Activated CD8-positive, alpha-beta memory T cell treated with anti-CD3 and anti-CD28 coated beads, Interleukin-2, amount 50 U/mL, for 4 hours (primary cell): ENCODE measurements at places on chromosomes 4 and X.

DNA sequence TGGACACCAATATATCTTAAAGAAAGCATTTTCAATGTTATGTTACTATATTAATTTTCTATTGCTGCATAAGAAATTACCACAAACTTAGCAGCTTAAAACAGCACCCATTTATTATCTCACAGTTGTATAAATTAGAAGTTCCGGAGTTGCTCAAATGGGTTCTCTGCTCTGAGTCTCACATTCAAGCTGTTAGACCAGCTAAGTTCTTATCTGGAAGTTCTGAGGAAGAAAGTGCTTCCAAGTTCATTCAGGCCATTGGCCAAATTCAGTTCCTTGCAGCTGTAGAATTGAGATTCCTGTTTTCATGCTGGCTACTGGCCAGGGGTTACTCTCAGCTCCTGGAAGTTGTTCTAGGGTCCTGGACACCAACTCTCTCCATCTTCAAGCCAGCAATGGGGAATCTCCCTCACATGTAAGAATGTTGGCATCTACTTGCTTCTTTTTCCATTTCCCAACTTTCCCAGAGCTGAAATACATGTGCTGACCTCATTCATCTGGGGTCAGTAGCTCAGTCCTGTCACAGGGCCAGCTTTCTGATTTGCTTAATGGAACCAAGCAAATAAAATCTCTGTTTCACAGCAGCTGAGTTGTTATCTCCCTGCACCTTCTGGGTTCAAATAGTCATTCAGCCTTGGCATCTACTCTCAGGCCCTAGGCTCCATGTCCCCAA is 99.6 kb upstream of the INTU start:
- DNase-seq = no peak

GRCh38 chr4:81912376-81913030 is 440.8 kb upstream of the RASGEF1B start:
- DNase-seq = no peak

DNA sequence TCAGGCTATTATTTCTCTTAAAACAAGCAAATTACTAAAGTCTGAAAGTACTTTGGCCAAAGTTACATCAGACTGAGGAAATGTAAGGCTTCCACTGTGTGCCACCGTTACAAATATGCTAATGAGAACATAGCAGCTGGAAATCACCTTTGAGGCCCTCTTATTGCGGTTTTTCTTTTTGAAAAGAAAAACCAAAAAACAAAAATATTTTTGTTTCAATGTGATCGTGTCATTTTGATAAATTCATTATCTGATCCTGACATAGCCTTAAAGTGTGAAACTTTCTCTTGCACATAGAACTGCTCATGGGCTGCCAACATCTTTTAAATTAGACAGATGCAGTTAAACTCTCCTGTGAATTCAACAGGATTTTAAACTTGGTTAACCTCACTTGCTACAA is 2.8 kb upstream of the TIFA start:
- no peak for DNase-seq

DNA sequence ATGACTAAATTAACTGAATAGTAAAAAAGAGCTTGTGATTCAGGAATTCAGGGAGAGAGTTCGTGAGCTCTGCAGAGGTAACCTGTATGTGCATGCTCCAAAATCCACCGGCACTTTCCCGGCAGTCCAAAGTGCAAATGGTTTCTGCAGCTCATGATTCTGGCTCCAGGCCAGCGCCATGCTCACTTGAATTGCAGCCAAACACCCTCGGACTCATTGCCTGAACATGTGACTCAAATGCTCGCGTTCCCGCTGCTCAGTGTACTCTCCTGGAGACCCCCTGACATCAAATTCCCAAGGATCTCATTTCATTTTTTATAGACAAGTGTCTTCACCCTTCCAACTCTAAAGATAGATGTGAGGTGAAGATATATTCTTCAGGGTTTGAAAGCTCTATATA is 44.1 kb upstream of the SH3RF1 start:
- no peak for DNase-seq

DNA sequence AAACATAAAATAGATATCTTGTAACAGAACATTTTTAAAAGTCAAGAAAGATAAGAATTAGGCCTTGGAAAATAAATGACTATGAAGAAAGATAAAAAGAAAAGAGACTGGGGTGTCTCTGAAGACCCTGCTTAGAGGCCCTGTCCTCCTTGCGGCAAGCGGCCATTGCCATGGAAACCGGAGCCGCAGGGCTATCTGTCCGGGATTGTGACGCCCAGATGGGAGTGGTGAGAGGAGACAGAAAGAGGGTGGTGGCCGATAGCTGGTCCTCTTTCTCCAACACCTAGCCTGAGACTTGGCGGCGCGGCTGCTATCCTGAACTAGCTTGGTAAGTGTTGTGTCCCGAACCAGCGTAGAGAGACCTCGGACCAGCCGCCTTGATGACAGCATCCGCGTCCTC is at the start of gene DUSP21:
Gene DUSP21, plus strand, starts transcription at position 269 of the 400 bp plus-strand sequence. Its CDS starts 112 bp downstream, at position 381.
- DNase-seq = no peak

DNA sequence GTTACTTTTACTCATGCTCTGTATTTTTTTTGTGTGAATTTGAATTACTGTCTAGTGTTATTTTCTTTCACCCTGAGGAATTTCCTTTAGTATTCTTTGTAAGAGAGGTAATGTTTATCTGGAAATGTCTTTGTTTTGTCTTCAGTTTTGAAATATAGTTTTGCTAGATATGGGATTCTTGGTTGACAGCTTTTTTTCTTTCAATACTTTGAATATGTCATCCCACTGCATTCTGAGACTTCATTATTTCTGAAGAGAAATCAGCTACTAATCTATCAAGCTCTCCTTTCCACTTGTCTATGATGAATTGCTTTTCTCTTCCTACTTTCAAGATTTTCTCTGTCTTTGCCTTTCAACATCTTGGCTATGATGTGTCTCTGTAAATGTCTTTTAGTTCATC is 217.0 kb upstream of the CASK start:
- DNase-seq = no peak

DNA sequence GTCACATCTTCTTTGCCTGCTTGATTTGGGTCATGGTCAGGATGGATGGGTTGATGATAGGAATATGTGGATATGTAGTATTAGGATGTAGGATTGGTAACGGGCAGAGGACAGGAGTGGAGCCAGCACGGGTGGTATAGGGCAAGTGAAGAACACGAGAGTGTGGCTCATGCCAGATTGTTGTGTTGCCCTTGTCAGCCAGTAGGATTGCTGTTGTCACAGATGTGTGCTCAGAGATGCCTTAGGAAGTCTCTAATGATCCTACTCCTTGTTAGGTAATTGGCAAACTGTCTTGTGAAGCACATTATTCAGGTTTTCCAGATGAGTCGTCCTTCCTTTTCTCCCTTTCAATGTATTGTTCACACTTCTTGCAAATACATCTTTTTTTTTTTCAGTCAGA is 5.5 kb downstream of the ATP10D start:
- DNase-seq = no peak

DNA sequence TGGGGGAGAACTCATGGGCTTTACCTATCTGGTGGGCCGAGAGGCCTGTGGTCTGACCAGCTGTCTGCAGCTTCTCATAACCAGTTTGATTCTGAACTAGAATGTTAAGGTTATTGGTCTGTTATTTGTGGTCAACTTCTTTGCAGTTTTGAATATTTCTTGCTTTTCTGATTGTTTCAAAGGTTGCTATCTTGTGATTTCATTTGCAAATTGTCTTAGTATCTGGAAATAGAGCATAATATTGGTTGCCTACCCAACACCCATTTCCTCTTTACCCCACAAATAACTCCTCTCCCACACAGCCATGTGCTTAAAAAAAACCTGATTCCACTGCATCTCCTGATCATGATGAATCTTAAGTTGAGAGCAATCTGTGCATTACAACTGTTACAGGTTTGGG is 39.1 kb upstream of the BMP2K start:
- DNase-seq = no peak

- DNase-seq = no peak
Observed at GRCh38 chr4:183249854-183250253, 70.2 kb downstream of the CLDN22 start.

DNA sequence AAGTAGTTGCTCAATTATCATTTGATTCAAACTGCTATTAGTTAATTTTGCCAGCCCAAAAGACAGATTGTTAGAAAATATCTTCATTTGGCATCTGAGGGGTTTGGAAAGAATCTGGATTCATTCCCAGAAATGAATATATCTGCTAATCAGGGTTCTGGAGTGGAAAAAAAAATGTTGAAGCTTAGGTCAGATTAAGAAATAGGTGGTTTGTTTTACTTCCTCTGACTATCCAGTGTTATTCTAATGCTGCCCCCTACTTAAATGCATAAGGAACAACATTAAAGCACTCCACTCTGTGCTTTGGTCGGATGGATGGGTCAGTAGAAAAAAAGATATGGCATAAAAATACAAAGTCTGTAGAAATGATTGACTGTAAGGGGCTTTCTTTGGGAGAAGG is 89.0 kb downstream of the LUZP4 start:
- DNase-seq = no peak

DNA sequence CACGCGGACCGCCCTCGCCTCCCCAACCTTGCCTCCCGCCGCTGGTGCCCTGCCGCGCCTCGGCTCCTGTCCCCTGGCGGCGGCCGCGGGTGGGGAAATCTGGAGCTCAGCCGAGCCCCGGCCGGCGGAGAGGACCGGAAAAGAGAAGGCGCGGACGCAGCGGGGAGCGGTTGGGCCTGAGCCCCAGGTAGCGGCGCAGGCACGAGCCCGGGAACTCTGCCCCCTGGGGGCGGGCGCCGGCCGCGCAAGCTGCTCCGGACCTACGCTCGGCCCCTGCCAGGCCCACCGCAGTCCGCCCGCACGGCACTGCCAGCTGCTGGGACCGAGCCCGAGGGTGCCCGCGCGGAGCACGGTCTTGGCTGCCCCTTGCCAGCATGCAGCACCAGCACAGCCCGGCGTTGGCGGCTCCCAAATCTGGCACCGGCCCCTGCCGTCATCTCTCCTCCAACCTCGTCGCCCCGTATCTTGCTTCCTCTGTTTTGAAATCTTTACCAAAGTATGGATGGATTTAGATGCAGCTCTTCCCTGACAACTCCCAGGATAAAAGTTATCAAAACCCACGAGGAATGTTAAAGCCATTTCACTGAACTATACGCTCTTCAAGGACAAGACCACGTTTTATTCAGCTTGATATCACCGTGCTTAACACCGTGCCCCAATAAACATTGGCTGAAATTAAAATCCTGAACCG is at the start of gene PRSS12:
Gene PRSS12, minus strand, starts transcription at position 161 of the 691 bp plus-strand sequence. CDS start 283 bp downstream, outside the sequence.
- DNase-seq = peak; percentile 38
